ENCODE measurements at places on chromosomes 3 and 15.
A peak's percentile ranks its signal among the peaks of the same experiment; 100 is the strongest.

- no peak for DNase-seq
These were observed 99.0 kb downstream of the MEGF11 start for GRCh38 chr15:66154581-66154980.

GRCh38 chr3:114338651-114339357, 45.0 kb downstream of the TIGIT start:
- DNase-seq = no peak

- DNase-seq = no peak
These were observed 505.1 kb downstream of the FHIT start for GRCh38 chr3:60746043-60746638.

DNA sequence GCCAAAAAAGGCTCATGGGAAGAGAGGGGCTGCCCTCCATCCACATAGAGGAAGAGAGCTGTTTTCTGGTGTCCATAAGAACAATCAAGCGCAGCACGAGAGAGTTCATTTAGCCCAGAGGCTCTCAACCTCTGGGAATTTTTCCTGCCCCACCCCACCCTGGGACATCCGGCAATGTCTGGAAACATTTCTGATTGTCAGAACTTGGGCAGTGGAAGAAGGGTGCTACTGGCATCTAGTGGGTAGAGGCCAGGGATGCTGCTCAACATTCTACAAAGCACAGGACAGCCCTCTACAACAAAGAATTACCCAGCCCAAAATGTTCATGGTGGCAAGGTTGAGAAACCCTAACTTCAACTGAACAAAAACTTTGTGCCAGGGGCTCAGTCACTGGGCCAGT, 92.9 kb downstream of the RAB11A start:
- no peak for DNase-seq

GRCh38 chr3:111173328-111173900, 101.8 kb downstream of the NECTIN3 start:
- no peak for DNase-seq

DNA sequence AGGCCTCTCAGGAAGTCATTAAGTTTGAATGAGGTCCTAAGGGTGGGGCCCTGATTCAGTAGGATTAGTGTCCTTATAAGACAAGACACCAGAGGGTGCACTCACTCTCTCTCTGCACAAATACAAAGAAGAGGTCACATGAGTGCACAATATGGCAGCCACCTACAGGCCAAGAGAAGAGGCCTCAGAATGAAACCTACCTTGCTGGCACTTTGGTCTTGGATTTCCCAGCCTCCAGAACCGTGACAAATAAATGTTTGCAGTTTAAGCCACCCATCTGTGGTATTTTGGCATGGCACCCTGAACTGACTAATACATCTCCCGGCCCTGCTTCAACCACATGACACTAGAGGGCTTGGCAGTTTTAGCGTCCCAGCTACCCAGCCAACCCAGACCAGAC, 73.9 kb upstream of the CHRNB4 start:
- DNase-seq = no peak

DNA sequence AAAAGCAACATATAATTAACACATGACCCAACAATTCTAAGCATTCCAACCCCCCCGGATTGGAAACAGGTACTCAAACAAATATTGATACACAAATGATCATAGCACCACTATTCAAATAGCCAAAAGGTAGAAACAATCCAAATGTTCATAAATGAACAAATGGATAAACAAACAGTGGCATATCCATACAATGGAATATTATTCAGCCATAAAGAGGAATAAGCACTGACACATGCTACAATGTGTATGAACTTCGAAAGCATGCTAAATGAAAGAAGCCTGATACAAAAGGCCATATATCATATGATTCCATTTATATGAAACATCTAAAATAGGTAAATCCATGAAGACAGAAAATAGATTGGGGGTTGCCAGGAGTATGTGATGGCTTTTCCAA, 62.8 kb downstream of the XRN1 start:
- no peak for DNase-seq

GRCh38 chr3:153757839-153758238, 363.4 kb upstream of the ARHGEF26 start:
- no peak for DNase-seq

DNA sequence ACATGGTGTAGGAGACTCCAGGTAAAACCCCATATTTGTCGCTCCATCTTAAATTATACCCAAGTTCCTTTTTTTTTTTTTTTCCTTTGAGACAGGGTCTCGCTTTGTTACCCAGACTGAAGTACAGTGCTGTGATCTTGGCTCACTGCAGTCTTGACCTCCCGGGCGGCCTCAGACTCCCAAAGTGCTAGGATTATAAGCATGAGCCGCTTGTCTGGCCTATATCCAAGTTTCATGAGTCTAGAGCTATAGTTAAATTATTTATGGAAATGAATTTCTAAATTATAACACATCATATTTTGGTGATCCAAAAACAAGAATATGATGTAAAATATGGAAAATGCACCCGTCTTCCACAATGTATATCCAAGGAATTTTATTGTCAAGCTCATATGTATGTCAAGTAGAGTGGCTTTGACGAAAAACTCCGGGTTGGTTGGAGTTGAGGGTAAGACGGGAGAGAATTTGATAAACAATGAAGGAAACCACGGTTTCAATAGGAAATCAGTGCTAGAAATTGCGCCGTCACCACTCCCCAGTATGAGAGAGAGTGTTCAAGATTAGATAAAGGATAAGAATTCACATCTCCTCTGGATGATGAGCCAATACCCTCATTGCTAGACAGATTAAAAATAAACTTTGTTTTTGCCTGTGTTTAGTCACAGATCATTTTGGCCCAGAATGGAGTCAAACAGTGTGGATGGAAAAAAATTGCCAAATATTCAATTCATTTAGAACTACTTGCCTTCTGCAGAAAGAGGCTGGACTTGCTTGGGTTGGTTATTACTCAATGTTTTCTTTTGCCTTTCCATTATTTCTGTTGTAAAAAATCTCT, 209.2 kb upstream of the NR2F2 start:
- no peak for DNase-seq

DNA sequence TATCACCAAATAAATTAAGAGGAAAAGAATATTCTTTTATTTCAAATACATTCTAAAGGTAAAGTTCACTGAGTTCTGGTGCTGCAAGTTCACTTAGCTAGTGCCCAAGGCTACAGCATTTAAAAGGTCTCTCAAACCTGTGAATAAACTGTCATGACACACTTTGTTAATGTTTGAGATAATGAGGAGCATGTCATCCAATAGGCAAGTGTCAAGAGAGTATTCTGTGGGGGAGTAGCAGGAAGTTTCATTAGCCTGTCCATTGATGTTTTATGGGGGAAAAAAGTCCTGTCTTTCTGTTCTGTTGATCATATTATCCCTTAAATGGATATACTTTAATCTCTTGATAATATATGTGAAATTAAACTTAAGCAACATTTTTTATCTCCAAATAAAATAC, 4.0 kb downstream of the SPESP1 start:
- no peak for DNase-seq

GRCh38 chr3:162945626-162946025, 1449.0 kb downstream of the OTOL1 start:
- no peak for DNase-seq

DNA sequence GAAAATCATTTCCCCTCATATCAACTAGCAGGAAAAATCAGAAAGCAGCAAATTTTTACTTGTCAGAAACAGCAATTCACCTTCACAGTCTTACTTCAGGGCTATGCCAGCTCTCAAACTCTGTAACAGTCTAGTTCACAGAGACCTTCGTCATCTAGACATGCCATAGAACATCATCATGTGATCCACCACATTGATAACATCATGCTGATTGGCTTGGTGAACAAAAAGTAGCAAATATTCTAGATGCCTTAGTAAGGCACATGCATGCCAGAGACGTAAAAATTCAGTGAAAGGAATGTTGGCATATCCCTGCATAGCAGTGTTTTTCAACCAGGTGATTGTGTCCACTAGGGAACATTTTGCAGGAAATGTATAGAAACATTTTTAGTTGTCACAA, 8.6 kb upstream of the SCAPER start:
- no peak for DNase-seq

GRCh38 chr3:101039285-101039684, 46.1 kb upstream of the ABI3BP start:
- no peak for DNase-seq

- DNase-seq = no peak
These were observed 14.3 kb downstream of the ANKRD28 start for GRCh38 chr3:15783361-15783969.

- DNase-seq = no peak
These were observed 305.7 kb downstream of the RYR3 start for GRCh38 chr15:33616475-33616874.

- DNase-seq = no peak
These were observed 3.4 kb downstream of the PARP9 start for GRCh38 chr3:122560680-122561079.

- DNase-seq = peak; percentile 39
These were observed 121.9 kb upstream of the PDZRN3 start for GRCh38 chr3:73746623-73747022.

- no peak for DNase-seq
These were observed 195.8 kb downstream of the TBC1D5 start for GRCh38 chr3:17546500-17547255.

GRCh38 chr15:73687351-73687750, 3.2 kb downstream of the CD276 start:
- DNase-seq = no peak

GRCh38 chr3:43649365-43649968, 27.7 kb upstream of the ANO10 start:
- DNase-seq = no peak

- no peak for DNase-seq
These were observed 3.7 kb upstream of the SLC9C1 start for GRCh38 chr3:112297714-112298113.

DNA sequence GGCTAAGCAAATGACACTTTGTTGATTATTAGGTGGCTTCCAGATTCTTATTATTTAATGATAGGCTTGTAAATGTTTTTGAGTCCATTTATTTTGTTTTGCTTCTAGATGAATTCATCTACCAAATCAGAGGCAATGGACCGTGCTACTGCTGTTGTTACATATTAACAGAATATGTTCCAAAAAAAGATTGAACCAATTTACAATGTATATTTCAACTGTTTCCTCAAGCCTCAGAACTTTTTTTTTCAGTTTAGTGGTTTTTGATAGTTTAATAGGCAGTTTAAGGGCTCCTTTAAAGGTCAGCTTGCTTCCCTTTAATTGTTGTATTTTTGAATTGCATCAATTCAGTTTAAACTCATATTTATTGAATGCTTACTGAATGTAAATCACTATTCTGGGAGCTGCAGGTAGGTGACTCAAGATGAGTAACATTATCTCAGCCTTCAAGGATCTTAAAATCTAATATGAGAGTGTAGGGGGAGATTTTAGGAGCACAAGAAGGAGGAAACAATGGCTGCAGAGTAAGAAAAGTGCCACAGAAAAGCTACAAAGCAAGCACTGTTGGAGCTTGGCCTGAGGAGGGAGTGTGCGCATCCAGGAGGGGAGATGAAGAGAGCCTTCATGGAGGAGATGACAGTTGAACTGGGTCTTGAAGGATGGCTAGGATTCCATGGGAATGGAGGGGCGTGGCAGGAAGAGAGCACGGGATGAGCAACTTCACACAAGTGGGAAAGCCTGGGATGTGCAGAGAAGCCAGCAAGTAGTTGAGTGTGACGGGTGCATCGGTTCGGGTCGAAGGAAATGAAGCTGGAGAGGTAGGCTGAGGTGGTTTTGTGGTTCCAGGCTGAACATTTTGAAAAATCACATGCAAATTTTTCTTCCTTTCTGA, 14.7 kb downstream of the MAP2K1 start:
- no peak for DNase-seq

- no peak for DNase-seq
These were observed 204.5 kb upstream of the CMC1 start for GRCh38 chr3:28036599-28037575.

DNA sequence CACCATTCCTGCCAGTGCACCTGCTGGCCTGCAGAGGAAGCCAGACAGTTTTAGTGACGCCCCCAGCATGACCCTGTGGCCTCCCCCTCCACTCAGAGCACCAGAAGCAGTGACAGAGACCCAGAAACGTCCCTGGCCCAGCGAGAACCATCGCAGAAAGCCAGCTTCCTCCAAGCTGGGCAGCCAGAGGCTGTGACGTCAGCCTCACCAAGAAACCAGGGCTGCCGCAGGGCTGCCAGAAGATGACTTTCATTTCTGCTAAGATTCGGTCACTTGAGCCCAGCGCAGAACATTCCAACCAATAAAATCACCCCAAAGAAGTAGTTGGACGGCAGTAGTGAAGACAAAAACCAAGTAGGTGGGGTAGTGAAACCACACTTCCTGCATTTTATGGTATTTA, 29.6 kb upstream of the RPL32 start:
- no peak for DNase-seq

- DNase-seq = no peak
These were observed 62.5 kb upstream of the FOXB1 start for GRCh38 chr15:59941612-59942011.

DNA sequence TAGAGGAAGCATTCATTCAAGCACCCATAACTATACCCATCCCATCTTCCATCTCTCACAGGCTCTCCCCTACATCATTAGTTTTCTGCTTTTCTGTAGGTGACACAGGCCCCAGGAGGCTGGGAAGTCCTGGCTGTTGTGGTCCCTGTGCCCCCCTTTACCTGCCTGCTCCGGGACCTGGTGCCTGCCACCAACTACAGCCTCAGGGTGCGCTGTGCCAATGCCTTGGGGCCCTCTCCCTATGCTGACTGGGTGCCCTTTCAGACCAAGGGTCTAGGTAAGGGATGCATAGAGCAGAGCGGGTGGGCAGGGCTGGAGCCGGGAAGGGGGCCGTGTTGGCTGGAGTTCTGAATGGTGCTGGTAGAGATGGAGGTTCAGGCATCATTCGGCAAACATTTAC, 8.2 kb downstream of the TYRO3 start:
- DNase-seq = no peak

DNA sequence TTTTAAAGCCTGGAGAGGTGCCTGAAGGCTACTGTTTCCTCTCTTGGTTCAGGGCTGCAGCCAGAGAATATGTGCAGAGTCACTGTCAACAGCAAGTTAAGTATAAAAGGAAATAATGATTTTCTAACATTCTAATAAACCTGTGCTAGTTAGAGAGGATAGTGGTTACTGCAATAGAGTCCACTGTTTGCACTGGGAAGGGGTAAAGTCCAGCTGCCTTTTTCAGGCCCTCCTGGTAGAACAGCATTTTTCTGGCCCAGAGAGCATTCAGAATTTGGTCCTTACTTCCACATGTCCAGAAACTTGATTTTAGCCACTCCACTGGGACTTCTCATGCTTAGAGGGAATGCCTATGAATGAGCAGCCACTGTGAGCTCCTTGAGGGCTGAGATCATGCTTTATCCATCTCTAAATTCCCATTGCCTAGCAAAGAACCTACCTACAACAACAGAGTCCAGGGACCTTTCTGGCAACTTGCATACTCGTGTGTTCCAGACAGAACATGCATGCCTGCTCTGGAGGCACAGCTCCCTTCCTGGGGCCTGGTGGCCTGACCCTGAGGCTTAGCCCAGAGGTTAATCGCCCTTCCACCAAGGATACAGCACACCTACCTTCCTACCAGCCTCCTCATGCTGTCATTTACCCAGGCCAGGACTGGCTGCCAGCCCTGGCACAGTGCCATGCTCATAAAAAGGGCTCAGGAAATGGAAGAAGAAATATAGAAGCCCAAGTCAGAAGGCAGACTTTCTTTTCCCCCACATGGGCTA, 50.3 kb upstream of the ATP13A3 start:
- DNase-seq = peak; percentile 18
